Stimulated activated effector memory CD8-positive, alpha-beta T cell treated with anti-CD3 and anti-CD28 coated beads, Interleukin-12 subunit alpha, Interleukin-12 subunit beta, amount 100 ng/mL, for 72 hours (primary cell): ENCODE measurements at places on chromosomes 16 and 17.

- no peak for DNase-seq
Observed at GRCh38 chr17:45130681-45131615, 1.4 kb downstream of the PLCD3 start.

- DNase-seq, result no peak
Observed at GRCh38 chr17:83103200-83103942, 24.0 kb downstream of the METRNL start.

GRCh38 chr17:69733171-69734012, 318.9 kb downstream of the MAP2K6 start:
- DNase-seq, result no peak

DNA sequence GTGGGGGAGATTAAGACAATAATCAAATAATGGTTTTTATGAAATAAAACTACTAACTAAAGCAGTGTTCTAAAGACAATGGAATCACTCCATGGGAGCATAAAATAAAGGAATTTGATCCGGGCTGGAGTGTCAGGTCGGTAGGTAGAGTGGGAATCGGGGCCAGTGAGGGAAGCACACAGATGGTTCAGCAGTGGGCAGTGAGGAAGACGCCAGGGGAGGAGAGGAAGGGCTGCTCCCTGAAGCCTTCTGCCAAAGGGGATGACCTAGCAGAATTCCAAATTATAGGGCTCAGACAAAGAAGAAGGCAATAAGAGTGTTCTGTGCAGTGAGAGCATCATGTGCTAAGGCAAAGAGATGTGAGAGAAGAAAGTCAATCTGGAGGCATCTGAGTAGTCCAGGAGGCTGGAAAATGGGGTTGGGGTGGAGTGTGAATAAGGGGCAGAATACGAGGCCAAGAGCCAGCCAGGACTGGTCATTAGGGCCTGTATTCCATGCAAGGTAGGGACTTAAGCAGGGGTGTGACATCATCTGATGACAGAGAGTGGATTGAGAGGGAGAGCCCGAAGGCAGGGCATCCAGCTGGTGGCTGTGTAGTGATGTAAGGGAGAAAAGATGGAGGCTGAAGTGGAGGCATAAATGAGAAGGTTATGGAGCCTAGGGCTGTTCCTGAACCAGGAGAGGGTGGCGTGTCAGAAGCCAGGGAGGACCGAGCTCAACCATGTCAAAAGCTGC, 137.6 kb downstream of the COPRS start:
- DNase-seq, result no peak

GRCh38 chr16:31501226-31501965, 6.8 kb downstream of the RUSF1 start:
- no peak for DNase-seq

DNA sequence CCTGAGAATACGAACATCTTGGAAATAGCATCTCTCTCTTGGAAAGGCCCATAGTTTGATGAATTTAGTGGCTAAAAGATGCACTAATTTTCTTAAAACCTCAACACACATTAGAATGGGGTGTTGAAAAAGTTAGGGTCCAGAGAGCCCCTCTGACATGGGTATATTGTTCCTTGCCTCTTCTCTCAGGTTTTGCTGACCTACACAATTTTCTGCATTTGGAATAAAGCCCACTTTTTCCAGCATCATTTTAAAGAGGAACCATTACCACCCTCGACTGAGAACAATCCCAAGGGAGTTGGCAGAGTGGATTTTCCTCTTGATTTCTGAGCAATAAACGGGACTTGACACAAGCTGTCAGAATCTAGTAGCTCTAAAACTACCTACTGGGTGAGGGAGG, 156.1 kb downstream of the PMP22 start:
- DNase-seq, result no peak

- no peak for DNase-seq
Observed at GRCh38 chr16:10314811-10315210, 71.0 kb upstream of the ATF7IP2 start.

GRCh38 chr16:11835309-11835708, 16.0 kb downstream of the RSL1D1 start:
- DNase-seq, result no peak

- no peak for DNase-seq
Observed at GRCh38 chr16:27924411-27925118, 138.9 kb downstream of the GSG1L start.

DNA sequence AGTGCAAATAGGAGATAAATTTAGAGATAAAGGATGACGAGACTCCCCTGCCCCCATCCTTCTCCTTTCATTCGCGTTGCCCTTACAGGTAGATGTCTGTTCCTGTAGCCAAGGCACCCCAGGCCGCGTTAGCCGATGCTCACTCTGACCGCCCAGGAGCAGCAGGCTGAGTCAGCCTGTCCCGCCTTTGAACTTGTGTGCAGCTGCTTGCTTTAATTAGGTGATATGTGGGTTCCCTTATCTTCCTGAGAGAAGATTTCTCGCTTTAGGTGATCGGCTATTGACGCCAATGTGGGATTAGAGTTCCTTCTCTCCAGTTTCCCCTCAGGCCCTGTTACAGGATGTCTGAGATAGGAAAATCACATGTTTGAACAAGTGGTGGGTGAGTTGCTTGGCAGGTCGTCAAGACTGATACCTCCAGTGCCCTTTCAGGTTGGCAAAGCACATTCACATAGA, 119.5 kb downstream of the MSI2 start:
- DNase-seq, result no peak

- DNase-seq, result peak; percentile 53
Observed at GRCh38 chr17:48841395-48841831, 10.6 kb downstream of the CALCOCO2 start.

- peak; percentile 34 for DNase-seq
Observed at GRCh38 chr16:3364774-3365427, 9.2 kb downstream of the OR2C1 start.

DNA sequence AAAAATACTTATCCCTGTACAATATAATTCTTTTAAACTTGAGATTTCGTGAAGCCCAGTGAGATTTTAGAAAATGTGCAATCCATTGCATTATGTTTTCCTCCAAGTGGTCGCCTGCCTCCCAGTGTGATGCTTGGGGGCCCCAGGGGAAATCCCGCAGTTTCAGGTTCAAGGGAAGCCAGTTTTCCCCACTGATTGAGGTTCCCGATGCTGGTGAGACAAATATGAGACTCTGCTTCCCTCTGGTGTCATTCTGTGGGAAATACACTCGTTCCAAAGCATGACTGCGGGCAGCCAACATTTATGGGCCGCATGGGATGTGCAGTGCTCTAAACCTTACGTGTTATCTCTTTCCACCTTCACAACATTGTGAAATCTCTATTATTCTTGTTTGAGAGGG, 200.8 kb downstream of the PRKCB start:
- no peak for DNase-seq

DNA sequence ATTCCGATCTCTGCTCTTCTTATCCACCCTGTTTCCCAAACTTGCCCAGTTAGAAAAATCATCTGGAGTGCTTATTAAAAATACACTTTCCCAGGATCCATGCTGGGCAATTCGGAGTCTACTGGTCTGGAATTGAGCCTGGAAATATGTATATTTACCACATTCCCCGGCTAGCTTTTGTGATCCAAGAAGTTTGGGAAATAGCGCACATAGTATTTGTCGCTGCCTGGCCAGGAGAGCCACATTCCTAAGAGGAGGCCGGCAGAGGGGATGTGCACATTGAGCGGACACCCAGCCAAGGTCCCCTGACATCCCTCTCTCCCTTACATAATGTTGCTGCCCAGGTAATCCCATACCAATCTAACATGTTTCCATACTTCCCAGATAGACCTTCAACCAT, 62.1 kb upstream of the TMEM97 start:
- no peak for DNase-seq

DNA sequence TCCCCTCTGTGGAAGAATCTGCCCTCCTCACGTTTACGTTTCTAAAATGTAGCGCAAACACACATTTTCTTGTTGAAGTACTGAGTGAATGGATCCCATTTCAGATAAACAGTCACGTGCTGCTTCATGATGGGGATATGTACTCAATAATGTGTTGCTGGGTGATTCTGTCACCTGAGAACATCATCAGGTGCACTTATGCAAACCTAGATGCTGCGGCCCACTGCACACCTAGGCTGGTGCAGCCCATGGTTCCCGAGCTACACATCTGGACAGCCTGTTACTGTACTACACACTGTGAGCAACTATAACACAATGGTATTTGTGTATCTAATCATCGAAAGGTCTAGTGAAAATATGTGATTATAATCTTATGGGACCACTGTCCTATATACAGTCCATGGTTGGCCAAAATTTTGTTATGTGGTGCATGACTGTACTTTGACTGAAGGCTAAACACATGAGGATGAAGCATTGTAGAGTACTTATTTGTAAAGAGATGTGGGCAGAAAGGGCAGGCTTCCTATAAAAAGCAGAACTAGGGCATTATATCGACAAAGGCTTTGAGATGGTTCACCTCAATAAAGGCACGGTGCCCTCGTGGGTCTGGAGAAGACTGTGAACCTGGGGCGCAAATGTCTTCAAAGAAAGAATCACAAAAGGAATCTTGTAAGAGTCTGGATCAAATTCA, 26.3 kb downstream of the MARF1 start:
- DNase-seq, result no peak

- no peak for DNase-seq
Observed at GRCh38 chr17:74145756-74146155, 57.7 kb upstream of the RPL38 start.

GRCh38 chr17:80853076-80853475, 138.6 kb upstream of the CHMP6 start:
- no peak for DNase-seq

DNA sequence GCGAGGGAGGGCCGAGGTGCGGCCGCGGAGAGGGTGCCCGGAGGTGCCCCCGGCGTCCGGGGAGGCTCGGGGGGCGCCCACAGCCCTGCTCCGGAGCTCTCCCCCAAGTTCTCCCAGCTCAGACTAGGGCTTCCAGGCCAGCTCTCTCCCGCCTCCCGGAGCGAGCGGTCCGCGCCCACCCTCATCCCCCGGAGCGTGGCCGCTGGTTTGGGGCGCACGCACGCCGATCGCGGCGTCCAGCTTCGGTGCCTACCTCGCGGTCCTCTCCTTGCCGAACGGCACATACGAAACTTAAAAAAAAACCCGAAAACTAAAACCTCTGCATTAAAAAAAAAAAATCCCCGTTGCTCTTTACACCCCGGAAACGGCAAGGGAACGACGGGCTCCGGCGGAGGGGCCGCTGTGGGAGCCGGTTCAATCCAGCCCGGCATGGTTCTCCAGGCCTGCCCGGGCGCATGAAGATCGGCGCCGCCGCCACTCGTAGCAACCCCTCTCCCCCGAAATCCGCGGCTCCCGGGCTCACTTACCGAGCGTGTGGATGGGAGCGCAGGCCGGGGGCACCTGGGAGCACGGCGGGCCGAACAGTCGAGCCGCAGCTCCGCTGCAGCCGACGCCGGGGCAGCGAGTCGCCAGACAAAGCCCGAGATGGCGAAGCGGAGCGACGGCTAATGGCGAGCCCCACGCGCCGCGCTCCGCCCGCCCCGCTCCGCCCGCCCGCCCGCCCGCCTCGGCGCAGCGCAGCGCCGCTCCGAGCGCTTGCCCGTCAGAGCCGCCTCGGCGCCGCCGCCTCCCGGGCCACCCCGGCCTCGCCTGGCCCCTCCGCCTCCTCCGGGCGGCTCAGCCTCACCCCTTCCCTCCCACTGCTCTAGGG, 973 bp upstream of the UBTF start:
- peak; percentile 84 for DNase-seq

DNA sequence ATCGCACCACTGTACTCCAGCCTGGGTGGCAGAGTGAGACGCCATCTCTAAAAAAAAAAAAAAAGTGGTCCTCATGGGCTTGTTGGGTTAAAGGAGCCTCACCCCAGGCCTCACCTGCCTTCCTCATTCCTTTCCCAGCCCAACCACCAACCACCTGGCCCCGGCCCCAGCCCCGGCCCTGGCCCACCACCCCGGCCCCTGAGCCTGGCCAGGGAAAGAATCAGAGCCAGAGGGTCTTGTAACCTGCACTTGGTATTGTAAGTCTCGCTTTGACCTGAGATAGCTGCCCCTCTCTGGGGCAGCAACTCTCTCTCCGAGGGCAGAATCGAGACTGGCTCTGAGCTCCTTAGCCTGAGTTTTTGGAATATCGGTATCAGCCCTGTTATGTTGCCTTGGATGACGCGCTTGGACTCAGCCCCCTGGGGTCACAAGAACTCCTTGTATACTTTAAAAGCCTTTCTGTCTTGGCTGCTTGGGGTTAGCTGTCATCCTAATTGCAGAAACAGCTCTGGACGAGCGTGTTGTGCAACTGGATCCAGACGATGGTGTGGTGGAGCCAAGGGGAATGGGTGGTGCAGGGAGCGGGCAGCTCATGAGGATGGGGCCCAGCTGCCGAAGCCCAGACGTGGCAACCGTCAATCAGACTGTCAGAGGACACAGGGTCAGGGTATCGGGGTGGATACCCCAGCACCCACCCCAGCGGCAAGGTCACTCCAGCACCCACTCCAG, 14.6 kb downstream of the SMTNL2 start:
- no peak for DNase-seq

- DNase-seq, result no peak
Observed at GRCh38 chr17:5544115-5544514, 40.2 kb downstream of the NLRP1 start.

DNA sequence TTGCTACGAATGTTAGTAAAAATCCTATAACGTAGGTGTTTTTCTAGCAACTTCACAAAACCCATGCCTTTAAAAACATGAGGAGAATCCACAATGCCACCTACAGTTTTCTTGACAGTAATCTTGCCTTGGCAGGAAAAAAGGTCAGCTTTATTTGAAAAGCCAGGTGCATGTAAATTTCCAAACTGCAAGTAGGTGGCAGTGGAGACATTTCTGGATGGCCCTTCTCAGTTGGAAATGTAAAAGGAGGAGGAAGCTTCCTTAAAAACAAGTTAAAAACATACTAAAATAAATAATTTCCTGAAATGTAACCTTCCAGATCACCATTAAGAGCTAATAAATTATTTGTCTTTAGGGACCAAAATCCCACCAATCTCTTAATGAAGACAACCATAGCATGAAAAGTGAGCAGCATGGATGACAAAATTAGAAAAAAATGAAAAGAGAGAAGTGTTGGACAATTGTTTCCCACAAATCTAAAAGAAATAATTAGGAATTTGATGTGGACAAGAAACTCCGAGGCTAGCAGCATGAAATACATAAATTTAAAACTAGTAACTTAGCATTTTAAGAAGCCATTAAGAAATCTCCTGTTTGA, 152.2 kb downstream of the SNX11 start:
- DNase-seq, result no peak

DNA sequence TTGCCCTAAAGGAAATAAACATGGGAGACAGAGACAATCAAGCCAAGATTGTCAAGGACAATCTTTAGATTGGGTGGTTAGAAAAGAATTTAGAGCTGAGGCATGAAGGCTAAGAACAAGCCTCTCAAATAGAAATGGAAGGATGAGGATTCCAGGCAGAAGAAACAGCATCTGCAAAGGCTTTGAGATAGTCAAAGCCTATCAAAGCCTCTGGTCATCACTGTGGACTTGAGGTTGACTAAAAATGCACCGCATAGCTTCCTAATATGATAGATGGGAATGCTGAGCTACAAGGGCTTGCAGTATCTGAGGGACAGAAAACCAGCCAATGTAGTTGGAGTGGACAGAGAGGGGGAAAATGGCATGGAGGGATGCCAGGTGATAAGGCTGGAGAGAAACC, 109.8 kb upstream of the FAM20A start:
- no peak for DNase-seq

DNA sequence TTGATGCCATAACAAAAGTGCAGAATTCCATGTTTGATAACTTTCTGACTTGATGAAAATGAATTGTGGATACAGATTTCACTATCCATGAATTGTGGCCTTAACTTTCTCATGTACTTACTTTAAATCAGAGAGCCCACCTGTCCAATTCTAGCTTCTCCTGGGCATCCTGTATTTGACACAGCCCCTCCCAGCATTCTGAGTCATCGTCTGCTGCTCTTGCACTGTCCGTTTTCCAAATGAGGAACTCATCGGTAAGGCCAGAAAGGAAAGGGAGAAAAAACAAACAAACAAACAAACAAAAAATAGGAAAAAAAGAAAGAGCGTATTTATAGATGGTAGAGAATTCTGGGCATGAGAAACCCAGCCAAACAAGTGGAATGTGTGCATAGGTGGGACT, 361.6 kb downstream of the WWOX start:
- no peak for DNase-seq
